ENCODE measurements at places on chromosomes 16 and 17.

- DNase-seq: no peak
Observed at GRCh38 chr16:73713778-73714495, 582.7 kb upstream of the PSMD7 start.

DNA sequence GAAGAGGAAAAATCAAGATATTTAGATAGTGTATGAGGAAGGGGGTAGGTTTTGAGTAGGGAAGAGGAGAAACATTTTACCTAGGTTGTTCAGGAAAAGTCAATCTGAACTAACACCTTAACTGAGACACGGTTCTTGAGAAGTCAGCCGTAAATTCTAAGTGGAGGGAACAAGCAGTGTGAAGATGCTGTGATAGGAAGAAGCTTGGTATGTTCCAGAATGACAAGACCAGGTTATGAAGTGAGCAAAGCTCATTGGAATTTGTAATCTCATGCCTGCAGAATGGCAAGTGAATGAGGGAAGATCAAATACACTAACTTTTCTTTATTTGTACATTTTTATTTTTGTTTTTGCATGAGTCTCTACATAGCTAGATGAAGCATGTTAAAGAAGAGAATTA, 307.6 kb downstream of the ZFHX3 start:
- no peak for DNase-seq

DNA sequence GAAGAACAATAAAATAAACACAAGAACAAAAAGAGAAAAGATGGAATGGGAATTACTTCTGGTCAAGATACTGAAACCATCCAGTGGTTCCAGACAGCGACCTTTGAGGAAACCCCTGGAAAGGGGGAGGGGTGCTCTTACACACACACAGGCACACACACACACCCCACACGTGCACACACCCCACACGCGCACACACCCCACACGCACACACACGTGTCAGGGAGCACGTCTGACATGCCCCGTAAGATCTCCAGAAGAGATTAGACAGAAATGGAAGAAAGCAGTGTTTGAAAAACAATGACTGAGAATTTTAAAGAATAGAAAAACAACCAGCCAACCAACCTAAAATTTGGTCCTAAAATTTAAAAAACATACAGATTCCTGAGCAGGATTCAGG, 45.3 kb upstream of the FASN start:
- no peak for DNase-seq

DNA sequence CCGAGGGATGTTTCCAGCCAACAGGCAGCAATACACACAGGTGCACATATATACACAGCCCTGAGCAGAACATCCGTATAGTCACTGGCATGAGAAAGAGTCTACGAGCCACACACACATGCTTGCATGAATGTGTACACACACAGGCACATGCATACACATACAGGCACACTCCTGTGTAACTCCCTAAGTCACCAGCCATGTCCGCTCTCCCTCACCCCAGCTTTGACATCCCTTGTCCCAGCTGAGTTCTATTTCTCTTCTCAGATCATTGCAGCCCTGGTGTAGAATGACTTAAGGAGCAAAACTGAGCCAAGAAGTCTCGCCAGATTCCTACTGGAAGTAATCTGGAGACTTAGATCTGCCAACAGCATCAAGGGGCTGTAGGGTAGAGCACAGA, 13.1 kb downstream of the CDRT4 start:
- DNase-seq: no peak

DNA sequence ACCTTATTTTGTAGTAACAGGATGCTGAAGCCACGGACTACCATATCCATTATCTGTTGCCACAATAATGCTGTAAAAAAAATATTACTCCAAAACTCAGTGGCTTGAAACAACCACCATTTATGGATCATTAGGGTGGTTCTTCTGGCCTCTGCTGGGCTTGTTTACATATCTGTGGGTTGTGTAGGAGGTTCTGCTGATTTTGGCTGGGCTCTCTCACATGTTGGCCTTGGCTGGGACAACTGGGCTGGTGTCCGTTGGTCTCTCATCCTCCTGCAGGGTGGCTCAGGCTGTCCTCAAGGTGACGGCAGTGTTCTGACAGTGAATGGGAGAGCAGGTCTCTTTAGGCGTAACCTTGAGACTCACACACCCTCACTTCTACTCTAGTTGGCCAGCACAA, 76.0 kb downstream of the GPR139 start:
- DNase-seq: no peak

DNA sequence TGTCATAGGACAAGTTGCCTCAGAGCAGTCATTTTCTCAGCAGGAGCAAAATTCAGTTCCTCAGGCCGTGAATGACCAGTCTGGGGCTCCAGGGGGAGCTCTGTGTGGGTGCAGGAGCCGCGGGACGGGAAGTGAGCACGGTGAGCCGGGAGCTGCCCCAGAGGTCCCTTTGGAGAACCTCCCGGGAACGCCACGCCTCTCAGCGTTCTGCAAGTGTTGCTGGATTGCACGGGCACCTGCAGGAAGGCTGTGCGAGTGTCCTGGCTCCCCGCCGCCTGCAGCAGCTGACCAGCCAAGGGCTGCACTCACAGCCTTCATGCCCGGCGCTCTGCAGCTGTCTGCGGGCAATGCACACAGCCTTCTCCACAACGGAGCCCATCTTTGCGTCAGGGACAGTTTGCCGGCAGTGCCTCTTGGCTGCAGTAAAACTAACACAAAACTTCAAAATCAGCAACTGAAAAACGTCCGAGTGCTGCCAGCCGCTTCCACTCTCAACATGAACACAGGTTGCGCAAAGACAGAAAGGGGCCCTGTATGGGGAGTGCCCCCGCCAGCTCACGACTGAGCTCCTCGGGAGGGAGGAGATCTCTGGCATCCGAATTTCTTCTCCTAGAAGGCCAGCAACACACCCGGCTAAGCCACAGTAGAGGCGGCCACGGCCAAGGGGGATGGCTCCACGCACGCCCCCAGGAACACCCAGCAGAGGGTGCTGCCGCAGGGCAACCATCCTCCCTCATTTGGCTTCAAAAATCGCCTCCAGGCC, 16.0 kb downstream of the NDUFAF8 start:
- DNase-seq: no peak

DNA sequence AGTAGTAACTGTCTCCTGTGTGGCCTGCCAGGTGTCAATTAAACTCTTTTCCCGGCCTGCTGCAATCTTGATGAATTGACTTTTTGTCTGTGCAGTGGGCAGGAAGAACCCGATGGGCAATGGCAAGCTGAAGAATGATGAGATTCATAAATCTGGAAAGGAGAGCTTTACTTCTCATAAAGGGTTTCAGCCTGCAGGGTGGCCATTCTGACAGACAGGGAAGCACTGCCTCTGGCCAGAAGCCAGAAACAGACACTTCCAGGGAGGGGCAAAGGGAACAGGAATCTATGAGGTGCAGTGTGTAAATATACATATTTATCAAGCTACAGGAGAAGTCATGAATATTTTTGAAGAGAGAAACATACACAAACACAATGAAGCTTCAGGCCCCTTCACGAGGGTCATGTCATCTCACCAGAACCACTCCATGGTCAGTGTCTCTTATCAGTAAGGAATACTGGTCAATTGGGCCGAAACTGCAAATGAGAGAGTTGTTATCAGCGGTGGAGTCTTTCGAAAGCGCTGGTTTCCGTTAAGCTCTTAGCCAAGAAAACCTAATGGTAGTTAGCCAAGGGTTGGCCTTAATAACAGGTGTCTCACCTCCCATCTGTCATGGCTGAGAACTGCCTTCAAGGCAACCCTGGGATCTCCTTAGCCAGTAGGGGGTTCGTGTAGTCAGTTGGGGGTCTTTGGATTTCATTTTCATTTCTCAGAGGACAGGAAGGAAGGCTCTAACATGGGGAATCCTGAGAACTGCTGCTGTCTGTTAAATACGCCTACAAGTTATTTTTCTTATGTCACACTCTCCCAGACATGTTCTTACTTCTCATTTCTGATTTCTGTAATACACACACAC, 1.2 kb upstream of the NARF start:
- DNase-seq: no peak

DNA sequence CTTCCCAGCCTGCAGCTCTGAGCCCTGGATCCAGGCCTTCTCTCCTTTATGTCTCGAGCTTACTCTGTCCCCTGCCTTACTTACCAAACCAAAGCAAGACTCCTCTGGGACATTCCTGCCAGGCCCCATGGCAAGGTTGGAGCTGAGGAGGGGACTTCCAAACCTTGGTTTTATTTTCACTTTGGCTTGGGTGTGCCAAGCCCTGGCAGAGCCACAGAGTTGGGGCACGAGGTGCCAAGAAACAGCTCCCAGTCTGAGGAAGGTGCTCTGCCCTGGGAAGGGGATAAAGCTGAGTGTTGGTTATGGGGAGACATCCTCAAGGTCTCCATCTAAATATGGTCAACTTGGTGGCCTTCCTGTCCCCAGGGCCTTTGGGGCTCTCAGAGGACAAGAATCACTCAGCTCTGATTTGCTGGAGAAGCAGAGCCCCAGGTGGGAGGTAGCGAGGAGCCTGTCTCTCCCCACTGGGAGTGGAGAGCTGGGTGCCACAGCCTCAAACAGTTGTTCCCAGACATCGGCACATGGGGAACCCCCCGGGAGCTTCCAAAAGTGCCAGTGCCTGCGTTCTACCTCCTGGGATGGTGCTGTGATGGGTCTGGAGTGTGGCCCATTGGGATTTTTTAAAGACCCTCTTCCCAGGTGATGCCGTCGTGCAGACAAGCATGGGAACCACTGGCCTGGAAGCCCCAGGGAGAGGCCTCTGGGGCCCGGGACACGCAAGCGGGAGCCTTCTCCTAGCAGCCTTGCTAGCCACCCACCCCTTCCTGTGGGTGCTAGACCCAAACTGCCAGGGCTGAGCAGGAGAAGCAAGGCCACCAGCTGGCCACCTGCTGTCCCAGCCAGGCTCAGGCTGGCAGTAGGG, 10.3 kb downstream of the NLRC5 start:
- DNase-seq: no peak

DNA sequence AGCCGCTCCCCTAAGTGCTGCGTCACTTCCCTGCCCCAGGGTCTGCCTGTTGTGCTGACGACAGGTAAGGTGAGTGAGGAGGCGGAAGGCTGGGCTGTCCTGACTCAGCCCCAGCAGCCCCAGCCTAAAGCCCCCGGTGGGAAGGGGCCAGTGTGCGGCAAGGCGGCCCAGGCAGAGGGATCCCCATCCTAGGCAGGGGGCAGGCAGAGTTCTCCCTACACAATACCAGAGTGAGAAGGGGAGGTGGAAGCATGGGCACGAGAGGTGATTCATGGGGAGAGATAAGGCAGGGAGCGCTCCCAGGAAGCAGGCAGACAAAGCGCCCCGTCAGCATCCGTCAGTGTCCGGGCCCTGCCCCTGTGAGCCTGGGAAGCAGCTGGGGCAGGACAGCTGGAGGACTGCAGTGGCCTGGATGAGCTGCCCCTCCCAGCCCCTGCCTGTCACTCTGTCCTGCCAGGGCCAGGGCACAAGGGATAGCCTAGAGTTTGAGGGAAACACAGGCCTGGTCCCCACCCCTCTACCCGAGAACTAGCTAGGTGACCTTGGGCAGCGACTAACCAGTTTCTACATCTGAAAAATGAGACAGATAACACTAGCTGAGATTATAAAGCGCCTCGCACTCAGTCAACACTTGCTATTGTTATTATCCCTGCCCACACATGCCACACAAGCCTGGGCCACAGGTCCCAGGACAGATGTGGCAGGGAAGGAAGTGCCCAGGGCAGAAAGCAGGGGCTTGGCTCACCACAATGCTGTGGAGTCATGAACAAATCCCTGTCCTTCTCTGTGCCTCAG, 3.8 kb downstream of the FAM83G start:
- DNase-seq: no peak

Data from stimulated activated CD8-positive, alpha-beta memory T cell treated with anti-CD3 and anti-CD28 coated beads, Interleukin-15, amount 100 ng/mL, for 4 hours (primary cell).